ENCODE measurements at places on chromosomes 3 and 15.

DNA sequence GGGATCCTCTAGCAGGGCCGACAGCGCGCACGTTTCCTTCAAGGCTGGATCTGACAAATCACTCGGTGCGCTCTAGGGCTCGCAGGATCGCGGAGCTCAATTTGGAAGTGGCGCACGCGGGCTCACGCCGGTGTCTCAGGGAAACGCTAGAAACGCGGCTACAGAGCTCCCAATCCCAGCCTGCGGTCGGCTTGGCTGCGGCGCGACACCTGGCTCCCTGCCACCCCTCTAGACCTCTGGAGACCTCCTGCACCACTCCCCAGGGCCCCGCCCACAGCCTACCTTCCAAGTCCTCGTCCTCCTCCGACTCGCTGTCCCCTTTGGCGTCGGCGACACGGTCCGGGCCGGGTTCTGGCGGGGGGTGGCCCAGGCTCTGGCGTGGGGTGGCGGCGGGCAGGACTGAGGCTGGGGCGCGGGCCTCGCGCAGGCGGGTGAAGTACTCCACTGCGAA is 596 bp downstream of the PRKAR2A start:
- no peak for DNase-seq

GRCh38 chr3:187025254-187025655 is 94.9 kb downstream of the ST6GAL1 start:
- no peak for DNase-seq

DNA sequence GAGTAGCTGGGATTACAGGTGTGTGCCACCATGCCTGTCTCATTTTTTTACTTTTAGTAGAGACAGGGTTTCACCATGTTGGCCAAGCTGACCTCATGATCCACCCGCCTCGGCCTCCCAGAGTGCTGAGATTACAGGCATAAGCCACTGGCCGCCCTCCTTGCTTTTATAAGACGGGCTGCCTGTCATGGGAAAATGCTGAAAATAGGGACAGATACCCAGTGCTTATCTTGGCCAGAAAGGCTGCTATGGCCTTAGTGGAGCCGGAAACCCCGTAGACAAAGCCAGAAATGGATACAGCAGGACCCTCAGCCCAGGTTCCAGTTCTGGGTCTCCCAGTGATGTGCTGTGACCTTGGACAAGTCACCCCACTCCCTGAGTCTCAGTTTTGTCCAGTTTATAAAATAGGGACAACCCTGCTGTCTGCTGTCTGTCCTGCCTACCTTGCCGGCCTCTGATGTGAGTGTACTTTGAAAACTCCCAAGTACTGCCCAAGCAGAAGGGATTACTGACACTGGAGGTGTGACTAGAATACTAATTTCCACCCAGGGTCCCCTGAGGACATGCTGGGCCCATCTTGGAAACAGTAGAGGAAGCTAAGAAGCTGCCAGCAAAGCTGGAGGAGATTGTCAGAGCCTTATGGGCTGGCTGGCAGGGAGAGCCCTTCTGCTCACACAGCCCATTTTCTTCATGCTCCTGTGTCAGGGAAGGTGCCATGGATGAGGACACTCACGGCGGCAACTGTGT is 59.6 kb downstream of the BDH1 start:
- DNase-seq, result no peak

DNA sequence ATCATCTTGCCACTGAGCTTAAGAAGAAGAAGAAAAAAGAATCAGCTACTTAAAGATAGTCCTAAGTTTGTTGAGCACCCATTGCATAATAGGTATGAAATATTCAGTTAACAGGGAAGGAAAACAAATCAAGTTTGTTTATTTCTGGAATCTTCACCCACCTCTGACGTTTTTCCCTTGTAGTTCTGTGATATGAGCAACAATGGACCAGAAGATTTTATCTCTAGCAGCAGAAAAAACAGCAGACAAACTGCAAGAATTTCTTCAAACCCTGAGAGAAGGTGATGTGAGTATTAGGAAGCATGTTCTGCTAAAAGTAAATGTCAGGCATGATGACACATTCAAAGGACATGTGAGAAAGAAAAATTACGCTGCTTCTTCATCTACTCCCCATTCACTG is 3.7 kb downstream of the FANCI start:
- DNase-seq, result no peak

DNA sequence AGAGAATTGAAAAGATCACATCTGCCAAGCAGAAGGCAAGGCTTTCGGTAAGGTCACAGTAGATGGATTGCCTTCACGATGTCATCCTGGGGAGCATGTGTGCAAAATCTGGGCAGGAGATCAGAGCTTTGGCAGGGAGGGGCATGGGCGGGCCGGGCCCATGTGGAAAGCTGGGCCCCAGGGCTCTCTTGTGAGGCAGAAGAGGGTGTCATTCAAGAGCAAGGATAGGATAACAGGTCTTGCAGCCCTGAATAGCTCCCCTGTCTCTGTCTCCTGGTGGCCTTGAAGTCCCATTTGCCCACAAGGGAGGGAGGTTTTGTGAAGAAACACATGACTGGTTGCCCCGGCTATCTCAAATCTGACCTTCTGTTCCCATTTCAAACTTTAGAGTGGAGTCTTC is 172.0 kb downstream of the OPA1 start:
- no peak for DNase-seq

DNA sequence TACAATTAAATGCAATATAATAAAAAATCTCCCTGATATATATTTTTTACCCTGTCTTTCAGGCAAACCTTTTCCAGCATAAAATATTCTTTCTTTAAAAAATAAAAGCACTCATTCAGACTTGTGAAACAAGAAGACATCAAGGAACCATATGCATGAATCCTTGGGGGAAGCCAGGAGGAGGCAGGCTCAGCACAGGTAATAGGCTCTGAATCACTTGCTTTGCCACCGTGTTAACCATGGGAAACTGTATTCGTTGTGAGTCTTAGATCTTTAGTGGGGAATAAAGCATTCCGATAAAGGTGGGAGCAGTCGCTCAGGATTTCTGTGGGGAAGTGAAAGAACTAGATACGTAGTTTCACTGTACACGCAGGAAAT is 42.4 kb downstream of the FBN1 start:
- DNase-seq, result no peak

- no peak for DNase-seq
These were observed 30.7 kb upstream of the CHD2 start for GRCh38 chr15:92869263-92869940.

- no peak for DNase-seq
These were observed 260.4 kb downstream of the FAM43A start for GRCh38 chr3:194946091-194946490.

DNA sequence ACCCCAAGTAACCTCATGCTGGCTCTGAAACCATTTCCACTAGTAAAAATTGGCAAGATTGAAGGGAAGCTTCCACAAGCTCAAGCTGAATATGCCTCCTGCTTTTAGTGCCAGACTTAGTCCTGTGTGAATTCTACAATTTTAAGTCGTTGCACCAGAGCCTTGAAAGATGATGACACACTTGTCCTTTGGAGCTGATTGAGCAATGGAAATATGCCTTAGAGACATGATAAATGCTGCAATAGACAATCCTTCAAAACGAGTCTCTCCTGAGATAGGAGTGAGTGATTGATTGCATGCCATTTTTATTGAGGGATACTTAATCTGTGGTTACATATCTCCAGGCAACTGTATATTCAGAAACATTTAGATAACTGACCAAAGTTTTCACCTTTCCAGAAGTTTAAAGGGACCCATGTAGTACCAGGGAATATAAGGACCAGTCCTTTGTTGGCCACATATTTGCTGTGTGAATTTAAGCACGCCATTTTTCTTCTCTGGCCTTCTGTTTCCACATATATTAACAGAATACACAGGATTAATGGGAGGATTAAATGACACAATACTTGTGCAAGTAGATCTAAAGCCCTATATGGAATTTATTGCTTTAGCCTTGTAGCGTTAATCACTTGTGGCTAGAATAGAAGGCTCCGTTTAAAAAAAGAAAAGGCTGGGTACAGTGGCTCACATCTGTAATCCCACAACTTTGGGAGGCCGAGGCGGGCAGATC is 65.1 kb downstream of the PPARG start:
- no peak for DNase-seq

- DNase-seq, result no peak
These were observed 93.0 kb downstream of the NFKBIZ start for GRCh38 chr3:101942356-101942755.

- DNase-seq, result no peak
These were observed 20.4 kb downstream of the HACD3 start for GRCh38 chr15:65550681-65551098.

DNA sequence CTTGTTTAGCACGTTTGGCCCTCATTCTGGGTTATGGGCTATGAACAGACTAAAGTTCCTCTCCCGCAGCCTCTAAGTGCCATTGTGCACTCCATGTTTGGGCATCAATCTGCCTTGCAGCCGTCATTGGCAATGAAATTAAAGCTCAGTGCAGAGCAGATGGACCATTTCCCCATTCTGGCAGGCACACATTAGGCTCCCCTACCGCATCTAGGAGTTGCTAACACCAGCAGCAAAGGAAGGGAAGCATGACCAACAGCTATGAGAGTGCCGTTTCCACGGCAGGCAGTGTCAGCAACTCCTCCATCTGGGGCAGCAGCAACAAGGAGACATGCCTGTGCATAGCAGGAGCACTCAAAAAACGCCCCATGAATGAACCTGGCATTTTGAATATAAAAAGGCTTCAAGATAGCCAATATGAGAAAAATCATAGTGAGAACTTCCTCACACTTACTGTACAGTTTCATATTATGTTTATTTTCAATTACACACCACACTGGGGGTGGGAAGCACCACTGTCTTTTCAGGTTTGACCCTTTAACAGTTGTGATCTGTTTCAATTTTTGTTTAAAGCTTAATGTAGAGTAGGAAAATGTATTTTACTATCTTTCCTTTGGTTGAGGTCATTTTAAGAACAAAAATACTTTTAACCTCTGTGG is 218.7 kb downstream of the KCNMB2 start:
- DNase-seq, result no peak

GRCh38 chr3:64266065-64266931 is 41.0 kb upstream of the PRICKLE2 start:
- no peak for DNase-seq

DNA sequence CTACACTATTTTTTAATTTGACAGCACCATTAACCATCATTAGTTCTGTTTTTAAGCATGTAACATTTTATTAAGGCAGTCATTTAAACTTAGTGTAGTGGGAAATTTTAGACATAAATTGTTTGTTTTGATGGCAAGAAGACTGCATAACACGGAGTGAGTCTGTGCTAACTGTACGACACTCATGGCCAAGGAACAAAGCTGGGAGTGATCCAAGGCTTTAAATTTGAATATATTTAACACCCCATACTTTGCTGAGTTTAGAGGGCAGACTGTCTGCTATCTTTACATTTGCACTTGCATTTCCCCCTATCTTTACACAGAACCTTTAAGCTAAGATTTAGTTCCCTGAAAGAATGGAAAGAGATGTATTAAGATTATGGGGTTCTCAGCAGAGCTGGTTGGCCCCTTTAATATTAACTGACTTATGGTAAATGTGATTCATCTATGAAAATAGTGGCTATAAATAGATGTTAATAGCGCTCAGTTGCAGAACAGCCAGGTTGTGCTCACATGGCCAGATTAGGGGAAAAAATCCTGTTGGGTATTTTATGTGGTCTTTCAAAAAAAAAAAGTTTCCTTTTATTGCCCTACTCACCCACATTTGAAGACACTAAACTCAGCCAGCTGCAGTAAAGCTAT is 120.7 kb downstream of the CMSS1 start:
- no peak for DNase-seq

DNA sequence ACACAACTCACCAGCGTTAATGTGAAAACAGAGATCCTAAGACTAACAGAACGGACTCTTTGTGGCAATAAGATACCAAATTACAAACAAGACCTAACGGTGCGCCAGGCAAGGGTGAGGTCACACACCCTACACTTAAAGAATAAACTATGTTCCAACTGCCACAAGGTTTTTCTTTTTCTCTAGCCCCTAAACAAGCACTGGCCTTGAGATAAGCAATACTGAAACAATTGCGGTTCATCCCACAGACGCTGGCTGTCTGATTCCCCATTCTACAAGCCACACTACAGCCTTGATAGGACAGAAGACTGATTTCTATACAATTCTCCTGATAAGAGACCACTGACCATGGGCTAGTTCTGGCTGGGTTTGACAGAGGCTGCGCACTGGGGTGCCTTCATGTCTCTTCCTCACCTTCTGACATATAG is 20.5 kb upstream of the LIMD1 start:
- DNase-seq, result no peak

GRCh38 chr3:16904423-16905417 is 20.0 kb downstream of the PLCL2 start:
- DNase-seq, result no peak

- no peak for DNase-seq
These were observed 46.1 kb downstream of the SMAD6 start for GRCh38 chr15:66747886-66748707.

GRCh38 chr3:135075157-135075556 is 280.1 kb downstream of the EPHB1 start:
- DNase-seq, result no peak

GRCh38 chr3:138043266-138044029 is 33.5 kb downstream of the CLDN18 start:
- no peak for DNase-seq

DNA sequence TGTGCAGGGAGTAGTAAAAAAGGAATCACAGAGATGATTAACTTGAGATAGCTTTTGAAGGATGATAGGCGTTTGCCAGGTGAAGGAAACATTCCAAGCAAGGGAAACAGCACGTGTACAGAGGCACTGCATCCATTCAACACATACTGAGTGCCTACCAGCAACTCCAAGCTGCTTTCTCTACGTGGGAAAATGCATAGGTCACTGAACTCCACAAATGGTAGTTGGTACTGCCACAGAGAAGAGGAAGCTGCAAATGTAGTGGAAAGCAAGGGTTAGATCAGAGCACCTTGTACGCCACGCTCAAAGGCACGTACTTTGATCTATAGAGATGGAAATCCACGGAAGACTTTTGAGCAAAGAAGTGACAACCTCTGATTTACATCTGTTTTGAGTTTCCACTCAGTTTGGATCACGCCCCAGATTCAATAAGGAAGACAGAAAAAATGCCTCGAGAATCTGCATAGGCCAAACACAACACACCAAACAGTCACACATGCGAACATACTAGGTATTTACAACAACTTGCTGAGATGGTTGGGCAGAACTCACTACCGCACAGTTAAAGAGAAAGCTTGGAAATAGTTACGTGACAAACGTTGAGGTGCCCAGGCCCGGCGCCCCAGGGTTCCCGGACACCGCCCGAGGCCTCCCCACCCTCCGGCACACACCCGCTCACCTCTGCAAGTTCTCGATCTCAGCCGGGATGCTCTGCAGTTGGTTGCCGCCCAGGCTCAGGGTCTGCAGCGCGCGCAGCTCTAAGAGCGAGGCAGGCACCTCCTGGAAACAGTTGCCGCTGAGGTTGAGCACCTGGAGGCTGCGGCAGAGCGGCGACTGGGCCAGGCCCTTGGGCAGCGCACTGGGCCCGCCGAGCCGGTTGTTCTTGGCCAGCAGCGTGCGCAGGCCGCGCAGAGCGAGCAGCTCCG is 826 bp downstream of the LRRC58 start:
- no peak for DNase-seq

- no peak for DNase-seq
These were observed 80.9 kb upstream of the SOX2 start for GRCh38 chr3:181630853-181631252.

DNA sequence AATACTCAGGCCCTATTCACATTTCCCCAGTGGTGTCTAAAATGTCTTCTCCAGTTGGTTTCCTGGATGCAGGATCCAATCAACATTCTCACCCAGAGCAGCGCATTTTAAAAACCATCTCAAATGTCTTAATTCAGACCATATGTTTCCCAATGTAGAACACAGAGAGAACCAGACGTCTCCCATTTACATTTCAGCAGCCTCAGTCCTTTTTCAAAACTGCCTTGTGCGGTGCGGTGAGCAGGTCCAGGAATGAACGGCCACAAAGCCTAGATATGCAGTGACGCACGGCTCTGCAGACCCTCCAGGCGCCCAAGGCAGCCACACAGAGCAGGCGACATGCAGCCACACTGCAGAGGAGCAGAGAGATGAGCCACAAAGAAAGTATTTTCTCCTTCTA is 66.1 kb upstream of the MEX3B start:
- no peak for DNase-seq
